ENCODE measurements at places on chromosomes 2 and 18. TPM values are rescaled to one million over a fixed set of nuclear protein-coding genes. Genes with fewer than 3 reads are reported as not detected.

Gene COL6A3
- 35.2 TPM for total RNA-seq

Gene PAIP2B
- total RNA-seq, result 2.0 TPM

Gene OSBPL6
- total RNA-seq, result 1.1 TPM

Gene G6PC2
- total RNA-seq, result not detected
